ENCODE measurements at places on chromosomes 12 and 14.
A peak's percentile ranks its signal among the peaks of the same experiment; 100 is the strongest.

GRCh38 chr12:99383258-99383657 lies 264.3 kb upstream of the GARIN6 start:
- no peak for DNase-seq

GRCh38 chr12:9214534-9214933 lies 6.3 kb upstream of the PZP start:
- DNase-seq, result no peak

- DNase-seq, result no peak
These were observed 8.6 kb downstream of the SLC38A6 start for GRCh38 chr14:60989599-60989998.

DNA sequence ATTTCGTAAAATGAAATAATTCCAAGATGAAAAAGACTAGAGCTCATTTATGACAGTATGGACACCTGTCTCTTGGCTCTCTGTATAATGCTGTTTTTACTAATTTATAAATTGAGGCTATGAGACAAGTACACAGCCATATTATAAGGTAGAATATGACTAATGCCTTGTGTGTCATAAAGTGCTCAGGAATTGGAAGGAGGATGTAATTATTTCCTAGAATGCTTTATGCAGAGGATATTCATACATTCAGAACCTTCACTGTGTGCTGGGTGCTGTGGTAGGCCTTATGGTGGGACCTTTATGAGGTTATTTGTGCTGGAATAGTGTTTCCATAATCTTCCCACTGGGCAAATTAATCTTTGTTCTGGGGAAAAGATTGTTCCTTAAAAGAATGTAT lies 13.3 kb downstream of the PCNX1 start:
- no peak for DNase-seq

GRCh38 chr14:104784846-104785707 lies 10.5 kb downstream of the AKT1 start:
- no peak for DNase-seq

DNA sequence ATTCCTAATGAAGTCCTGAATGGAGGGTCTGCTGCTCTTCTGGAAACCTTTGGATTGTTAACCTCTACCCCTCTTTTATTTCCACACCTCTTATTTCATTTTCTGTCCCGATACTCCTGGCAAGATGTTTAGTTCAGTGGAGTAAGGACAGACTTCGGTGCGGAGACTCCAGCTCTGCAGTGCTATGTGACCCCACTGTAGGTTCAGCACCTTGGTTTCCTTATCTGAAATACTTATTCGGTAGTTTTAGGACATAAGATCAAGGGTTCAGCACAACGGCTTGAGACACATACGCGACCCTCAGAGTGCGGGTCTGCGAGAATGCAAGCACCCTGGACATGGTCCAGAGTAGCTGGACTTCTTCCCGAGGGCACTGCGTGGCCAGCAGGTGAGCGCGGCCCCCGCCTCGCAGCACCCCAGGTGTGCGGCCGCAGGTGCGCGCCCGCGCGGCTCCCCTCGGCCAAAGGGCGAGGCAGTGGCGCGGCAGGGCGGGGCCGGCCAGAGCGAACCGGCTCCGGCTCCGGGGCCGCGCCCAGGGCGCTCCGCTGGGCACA lies 465 bp upstream of the FGD4 start:
- no peak for DNase-seq

DNA sequence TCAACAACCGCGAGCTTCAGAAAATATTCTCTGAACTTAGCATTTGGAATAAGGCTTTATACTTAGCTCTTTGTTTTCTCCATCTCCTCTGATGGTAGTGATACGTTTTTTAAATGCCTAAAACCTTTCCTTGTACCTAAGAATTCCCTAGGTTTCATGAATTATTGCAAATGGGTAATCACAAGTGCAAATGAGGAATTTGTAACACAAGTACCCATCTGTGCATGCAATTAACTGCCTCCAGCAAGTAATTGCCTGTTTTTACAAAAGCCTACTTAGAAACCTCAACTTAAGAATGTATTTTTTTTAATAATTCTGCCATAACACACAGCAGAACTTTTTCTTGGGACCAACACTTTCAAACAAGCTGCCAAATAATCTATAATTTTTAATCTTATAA lies 149.2 kb downstream of the PHLDA1 start:
- no peak for DNase-seq

- DNase-seq, result no peak
These were observed 43.2 kb upstream of the MEG3 start for GRCh38 chr14:100782516-100783320.

DNA sequence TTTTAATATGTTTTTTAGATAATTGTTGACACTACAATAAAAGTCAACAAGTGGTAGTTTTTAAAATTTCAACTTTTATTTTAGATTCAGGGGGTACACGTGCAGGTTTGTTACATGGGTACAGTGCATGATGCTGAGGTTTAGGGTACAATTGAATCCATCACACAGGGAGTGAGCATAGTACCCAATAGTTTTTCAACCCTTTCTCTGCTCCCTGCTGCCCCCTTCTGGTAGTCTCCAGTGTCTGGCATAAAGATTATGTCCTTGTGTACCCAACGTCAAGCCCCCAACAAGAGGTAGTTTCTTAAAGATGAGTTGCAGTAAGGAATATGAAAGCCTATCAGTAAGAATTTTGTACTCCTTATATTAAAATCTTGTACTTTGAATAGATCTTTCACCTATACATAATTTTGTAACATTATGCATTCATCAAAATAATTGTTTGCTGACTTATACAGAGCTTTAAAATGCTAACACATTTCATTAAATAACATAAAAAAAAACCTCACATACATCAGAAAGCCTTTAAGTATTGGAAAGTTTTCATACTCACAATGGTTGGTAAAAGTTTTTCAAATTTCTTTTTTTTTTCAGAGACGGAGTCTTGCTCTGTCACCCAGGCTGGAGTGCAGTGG lies 5.4 kb upstream of the RALGAPA1 start:
- DNase-seq, result peak; percentile 73

- DNase-seq, result no peak
These were observed at the start of gene AHNAK2 for GRCh38 chr14:104977681-104978653. TSS of gene AHNAK2 (minus strand) at chr14:104978374. CDS start at chr14:104978237, 137 bp downstream.

- no peak for DNase-seq
These were observed 49.9 kb upstream of the OR4E1 start for GRCh38 chr14:21723431-21724045.

DNA sequence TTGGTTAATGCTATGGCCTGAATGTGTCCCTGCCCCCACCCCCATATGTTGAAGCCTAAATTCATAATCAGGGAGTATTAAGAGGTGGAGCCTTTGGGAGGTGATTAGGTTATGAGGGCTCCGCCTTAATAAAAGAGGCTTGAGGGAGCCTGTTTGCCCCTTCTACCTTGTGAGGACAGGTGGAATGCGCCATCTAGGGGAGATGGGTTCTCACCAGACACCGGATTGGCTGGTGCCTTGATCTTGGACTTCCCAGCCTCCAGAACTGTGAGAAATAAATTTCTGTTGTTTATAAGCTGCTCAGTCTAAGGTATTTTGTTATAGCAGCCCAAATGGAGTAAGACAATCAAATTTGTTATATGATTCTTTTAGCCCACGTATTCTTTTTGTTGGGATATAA lies 148.3 kb downstream of the PTCSC3 start:
- DNase-seq, result no peak

- DNase-seq, result no peak
These were observed 29.8 kb downstream of the ANKRD9 start for GRCh38 chr14:102479777-102480176.

GRCh38 chr12:1796515-1797010 lies 23.8 kb upstream of the LRTM2 start:
- DNase-seq, result no peak

DNA sequence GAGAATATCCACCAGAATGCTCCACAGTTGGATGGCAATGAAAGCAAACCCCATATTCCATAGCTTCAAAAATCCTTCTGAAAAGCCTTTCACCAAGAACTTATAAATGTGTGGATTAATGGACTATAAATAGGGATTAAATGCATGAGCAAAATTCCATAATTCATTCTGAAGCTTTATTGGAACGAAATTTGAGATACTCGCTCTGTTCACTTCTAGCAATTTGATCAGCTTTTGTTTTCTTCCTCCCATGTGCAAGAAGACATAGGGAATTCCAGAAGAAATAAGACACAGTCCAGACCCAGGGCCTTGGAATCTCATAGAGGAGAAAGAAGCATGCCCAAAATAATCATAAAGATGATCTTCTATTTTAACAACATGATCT lies 285.9 kb upstream of the TMPO start:
- no peak for DNase-seq

DNA sequence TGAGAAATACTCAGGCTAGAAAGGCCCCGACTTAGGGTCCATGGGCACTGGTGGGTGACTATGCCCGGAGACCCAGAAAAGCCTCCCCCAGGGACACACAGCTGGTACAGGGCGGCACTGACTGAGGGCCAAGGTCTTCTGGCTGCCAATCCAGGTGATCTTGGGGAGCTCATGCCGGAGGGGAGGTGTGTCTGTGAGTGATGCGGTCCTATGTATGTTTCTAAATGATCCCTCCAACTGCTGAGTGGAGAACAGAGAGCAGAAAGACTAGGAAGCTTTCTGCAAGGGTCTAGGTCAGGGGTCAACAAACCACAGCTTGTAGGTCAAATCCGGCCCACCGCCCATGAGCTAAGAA lies 391 bp downstream of the SERPINA4 start:
- no peak for DNase-seq

DNA sequence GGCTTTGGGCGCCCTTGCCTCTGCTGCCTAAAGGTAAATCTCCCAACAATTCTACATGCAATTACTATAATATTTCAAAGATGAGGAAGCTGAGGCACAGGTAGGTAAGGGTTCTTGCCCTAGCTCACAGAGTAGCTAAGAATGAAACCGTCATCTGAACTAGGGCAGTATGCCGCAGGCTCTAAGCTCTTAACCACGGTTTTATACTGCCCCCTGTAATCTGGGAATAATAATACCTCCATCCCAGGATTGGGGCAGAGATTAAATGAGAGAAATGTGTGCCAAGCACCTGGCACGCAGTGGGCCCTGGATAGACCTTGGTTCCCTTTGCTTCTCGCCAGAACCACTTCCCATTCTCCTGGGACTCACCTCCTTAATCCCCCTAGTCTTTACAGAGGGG lies 1.5 kb upstream of the HRK start:
- no peak for DNase-seq

DNA sequence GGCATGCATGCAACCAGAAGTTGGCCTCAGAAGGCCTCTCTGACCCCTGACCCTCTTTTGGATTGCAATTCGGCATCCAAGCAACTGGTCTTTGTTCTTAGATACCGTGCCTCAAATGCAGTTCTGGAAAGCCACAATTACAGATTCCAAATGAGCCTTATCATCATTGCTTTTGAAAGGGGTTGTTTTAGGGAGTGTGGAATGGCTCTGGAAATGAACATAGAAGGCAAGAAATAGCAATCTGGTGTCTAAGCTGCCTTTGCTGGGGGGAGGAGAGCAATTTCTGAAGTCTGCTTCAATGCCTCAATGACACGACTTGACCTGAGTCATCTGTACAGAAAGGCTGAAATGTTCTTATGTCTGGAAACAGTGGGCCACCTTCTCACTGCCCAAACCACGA lies 250.1 kb downstream of the NUAK1 start:
- no peak for DNase-seq

DNA sequence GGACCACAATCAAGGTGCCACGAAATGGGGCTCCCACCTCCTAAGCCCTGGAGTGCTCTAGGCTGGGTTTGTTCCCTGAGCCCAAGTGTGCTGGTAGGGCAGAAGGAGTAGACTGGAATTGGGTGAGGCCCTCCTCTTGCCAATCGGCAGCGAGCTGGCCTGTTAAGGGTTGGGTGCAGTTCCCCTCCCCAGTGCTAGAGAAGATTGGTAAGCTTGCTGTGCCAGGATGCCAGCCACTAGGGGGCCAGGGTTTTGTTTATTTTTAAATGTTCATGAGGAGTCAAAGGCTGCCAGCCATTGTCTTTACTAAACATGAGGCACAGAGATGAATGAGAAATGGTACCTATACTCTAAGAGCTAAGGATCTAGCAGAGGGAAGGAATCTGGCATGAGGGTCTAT lies 79.7 kb downstream of the SPTB start:
- no peak for DNase-seq

Data from memory B cell (primary cell).